ENCODE measurements at places on chromosomes 11 and 22. TPM values are rescaled to one million over a fixed set of nuclear protein-coding genes. Genes with fewer than 3 reads are reported as not detected.

DNA sequence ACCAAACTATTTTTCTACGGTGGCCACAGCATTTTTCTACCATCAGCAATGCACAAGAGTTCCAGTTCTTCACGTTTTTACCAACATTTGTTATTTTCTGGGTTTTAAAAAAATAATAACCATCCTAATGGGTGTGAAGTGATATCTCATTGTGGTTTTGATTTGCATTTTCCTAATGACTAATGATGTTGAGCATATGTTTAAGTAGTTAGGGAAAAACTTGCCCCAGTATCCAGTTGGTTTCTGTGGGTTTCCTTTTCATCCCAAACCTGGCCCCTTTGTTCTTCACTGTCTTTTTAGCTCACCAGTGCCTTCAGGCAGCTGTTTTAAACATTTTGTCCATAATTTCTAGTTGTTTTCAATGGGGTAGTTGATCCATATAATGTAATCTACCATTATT, 14.7 kb upstream of the PTS start:
- DNase-seq = no peak

DNA sequence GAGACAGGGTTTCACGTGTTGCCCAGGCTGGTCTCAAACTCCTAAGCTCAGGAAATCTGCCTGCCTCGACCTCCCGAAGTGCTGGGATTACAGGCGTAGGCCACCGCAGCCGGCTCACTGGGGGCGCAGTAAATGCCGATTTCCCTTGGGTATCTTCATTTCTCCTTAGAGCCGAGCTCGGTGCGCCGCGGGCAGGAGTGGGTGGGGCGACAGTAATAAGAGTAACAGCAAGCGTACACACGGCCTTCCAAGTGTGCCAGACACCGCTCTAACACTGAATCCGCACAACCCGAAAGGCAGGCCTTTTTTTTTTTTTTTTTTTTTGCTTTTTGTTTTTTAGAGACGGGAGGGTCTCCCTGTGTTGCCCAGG, 500 bp upstream of the ADSL start:
- peak; percentile 90 for DNase-seq

- DNase-seq = no peak
Observed at GRCh38 chr22:43477966-43478365, 66.2 kb downstream of the MPPED1 start.

DNA sequence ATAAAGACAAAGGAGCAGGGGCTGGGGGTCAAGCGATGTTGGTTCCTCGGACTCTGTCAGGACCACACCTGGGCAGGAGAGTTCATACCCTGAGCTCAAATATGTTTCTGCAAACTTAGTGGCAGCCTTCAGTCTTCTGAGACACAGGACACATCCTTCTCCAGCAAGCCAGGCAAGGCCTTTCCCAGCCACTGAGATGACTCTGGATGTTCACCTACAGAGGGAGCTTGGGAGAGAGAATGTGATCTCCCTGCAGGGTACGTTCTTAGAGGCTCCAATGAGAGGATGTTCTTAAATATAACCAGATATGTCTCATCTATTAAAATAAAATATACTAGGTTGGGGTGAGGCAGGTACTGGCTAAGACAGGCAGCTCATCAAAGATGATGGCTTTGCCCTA, 461.5 kb downstream of the OPCML start:
- no peak for DNase-seq

DNA sequence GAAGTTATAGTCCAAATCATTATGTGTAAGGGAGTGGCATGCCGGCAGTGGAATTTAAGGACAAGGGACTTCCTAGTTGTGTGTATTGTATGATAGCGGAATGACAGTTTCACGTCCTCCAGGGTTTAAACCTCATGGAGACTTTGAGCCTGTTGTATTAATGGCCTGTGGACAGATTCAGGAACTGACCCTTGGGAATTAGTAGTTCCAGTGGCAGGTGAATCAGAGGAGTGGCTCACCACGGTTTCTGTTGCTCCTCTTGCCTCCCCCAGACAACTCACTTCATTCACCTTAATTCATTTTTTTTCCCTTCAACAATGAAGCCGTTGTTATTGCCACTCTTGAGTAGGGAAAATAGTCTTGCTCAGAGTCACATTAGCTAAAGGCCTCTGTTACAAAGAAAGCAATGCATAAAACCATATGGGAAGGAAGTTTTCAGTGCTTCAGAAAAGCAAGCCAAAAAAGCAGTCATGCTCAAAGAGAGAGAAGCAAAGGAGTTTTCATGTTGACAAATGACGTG, 22.6 kb downstream of the AMOTL1 start:
- no peak for DNase-seq

OR4A47 gene
- total RNA-seq = not detected

DNA sequence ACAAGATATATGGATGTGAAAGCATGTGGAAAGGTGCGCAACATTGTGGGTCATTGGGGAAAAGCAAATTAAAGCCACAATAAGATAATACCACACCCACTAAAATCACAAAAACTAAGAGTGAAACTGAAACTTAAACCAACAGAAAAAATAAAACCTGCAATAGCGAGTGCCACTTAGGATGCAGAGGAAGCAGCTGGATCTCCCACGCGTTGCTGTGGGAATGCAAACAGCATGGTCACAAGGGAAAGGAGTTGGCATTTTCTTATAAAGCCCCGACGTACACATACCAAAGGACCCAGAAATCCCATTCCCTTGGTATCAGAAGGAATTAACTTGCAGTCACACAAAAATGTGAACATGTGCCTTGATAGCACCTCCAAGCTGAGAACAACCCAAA, 712.0 kb downstream of the TBC1D22A start:
- DNase-seq = no peak

SHANK3 gene
- 0.04 TPM for total RNA-seq

DNA sequence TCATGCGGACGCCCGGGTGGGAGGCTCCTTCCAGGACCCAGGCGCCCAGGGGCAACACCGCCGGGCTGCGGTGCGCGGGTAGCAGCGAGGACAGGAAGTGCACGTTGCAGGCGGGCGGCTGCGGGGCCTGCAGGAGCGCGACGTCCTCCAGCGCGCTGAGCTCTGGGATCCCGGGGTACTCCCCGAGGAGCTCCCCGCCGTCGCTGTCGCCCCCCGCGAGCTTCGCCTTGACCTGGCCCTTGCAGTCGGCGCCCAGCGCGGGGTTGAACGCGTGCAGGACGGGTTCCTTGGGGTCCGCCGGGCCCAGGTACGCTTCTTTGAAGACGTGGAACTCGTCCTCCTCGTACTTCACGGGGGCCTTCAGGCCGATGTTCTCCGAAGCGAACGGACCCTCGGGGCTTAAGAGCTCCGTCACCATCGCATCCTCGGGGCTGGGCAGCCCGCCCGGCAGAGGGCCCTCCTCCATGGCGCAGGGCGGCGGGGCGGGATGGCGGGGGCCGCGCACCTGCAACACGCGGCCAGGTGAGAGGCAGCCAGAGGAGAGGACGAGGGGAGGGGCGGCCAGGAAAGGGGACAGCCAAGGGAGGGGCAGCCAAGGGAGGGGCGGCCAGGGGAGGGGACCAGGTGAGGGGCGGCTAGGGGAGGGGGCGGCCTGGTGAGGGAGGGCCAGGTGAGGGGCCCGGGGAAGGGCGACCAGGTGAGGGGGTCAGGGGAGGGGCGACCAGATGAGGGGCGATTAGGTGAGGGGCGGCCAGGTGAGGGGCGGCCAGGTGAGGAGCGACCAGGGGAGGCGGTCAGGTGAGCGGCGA, 921 bp downstream of the TESMIN start:
- no peak for DNase-seq

POU2AF3 gene
- not detected for total RNA-seq

OR8K5 gene
- total RNA-seq = not detected

- DNase-seq = no peak
Observed at GRCh38 chr11:101907815-101908214, 7.0 kb upstream of the CEP126 start.

- DNase-seq = no peak
Observed at GRCh38 chr22:45836418-45837169, 140.4 kb downstream of the WNT7B start.

GRCh38 chr11:113877670-113878055, 2.3 kb upstream of the USP28 start:
- DNase-seq = no peak

- no peak for DNase-seq
Observed at GRCh38 chr11:126392633-126393013, 37.1 kb downstream of the ST3GAL4 start.

- no peak for DNase-seq
Observed at GRCh38 chr11:125494561-125494960, 1.5 kb downstream of the FEZ1 start.

ADM2 gene
- total RNA-seq = 1.4 TPM

- DNase-seq = no peak
Observed at GRCh38 chr11:61109671-61110070, 7.4 kb downstream of the CD5 start.

- DNase-seq = peak; percentile 65
Observed at GRCh38 chr22:37139762-37140161, 10.0 kb downstream of the IL2RB start.

GRCh38 chr11:121795174-121795573, 320.8 kb downstream of the BLID start:
- no peak for DNase-seq

DNA sequence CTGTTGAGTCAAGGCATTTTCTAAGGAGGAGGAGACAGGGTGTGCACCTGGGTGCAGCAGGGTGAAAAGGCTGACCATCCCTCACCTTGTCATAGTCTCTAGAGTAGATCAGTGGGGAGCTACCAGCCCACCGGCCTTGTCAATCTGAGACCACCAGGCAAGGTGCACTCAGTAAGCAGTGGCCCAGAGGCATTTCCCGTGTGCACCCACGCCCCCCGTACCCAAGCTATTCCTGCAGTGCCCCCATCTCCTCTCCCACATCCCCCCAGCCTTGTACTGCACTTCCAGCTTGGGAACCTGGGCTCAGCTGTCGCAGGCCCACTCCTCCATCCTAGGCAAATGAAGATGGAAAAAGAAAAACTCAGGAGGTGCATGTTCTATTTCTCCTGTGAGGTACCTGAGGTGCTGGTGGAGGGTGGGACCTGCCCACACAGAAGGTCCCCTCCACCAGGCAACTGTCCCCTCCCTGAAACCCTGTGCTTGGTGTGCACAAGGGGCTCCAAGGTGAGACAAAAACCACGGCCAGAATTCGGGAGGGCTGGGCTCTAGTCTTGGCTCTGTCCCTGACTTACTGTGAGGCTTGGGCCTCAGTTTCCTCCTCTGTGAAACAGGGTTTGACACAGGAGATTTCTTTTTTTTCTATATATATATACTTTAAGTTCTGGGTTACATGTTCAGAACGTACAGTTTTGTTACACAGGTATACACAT, 8.4 kb downstream of the P2RY2 start:
- no peak for DNase-seq

ATL3 gene
- 29.5 TPM for total RNA-seq

CRKL gene
- total RNA-seq = 58.4 TPM

DNA sequence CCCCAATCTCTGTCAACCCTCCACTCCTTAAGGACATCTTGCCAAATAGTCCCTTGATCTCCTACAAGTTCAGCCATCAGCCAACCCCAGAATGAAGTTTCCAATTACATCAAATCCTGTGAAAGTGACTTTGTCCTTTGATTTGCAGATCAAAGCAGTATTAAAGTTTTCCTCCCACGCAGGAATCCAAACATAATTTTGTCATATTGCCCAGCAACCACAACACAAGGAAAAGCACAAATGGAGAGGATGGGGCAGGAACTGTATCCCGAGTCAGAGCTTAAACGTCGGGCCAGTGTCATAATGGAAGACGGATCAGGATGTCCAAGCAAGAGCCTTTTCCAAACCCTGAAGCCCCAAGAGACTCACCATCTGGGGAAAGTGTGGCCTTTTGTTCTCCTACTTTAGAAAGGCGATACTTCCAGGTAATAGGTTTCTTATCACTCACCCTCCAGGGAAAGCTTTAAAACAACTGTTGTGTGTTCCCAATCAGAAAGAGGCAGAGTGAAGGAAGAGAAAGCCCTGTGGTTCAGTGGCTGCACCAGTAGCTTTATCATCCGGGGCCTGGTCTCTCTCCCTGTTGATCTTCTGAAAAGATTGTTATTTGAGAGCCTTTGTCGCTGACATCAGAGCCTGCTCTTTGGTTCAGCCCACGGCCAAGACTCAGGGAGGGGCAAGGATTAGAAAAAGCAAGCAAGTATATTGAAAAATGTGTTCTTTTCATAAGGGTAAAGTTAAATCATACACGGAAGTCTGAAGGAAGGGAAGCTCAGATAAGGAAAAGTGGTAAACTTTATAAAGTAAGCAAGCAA, 41.7 kb downstream of the EXPH5 start:
- no peak for DNase-seq

GRCh38 chr11:73263640-73264039, 8.5 kb upstream of the P2RY6 start:
- no peak for DNase-seq

- no peak for DNase-seq
Observed at GRCh38 chr11:64959498-64959897, 12.4 kb downstream of the MAJIN start.

DNA sequence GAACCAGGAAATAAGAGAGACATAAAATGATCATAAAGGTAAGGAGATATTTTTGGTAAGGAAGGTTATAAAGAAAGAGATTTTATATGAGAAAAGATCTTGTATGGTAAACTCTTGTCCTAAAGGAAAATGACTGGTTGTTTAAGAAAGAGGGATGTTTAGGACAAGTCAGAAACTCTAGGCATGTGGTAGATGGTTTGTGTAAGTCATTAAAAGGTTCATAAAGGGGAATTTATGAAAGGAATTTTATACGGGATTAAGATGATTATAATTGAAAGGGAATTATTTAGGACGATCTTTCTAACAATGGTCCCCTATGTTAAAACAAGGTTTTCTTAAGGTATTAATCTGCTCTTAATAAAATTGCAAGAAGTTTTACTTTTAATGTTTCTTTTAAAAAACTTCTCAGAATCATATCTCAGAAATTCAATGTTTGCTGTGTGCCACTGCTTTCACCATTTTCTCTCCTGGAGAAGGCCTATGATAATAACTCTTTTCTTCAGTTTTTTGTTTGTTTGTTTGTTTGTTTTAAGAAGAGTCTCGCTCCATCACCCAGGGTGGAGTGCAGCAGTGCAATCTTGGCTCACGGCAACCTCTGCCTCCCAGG, 13.8 kb upstream of the FBLN1 start:
- no peak for DNase-seq

GRCh38 chr11:17972987-17973386, 39.9 kb downstream of the SERGEF start:
- DNase-seq = peak; percentile 64

GRCh38 chr11:75560644-75561043, 1.4 kb upstream of the SERPINH1 start:
- no peak for DNase-seq

DNA sequence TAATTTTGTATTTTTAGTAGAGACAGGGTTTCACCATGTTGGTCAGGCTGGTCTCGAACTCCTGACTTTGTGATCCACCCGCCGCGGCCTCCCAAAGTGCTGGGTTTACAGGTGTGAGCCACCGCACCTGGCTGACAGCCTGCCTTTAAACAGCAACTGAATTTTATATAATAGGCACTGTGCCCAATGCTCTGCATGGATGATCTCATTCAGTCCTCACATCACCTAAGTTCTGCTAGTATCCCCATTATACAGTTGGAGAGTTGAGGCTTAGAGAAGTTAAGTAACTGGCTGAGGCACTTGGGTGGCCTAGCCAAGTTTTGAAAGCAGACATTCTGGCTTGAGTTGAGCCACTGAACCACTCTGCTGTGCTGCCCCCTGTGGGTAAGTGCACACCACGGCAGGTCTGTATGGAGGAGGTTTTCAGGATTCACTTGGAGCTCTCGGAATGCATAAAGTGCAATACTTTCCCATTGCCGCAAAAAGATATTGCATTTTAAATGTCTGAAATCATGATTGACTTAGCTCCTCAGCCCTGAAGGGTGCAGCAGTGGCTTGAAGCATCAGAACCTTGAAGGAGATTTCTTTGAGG, 112.4 kb downstream of the LDLRAD3 start:
- peak; percentile 77 for DNase-seq

GRCh38 chr11:69696749-69697468, 6.9 kb downstream of the FGF19 start:
- DNase-seq = no peak

MS4A5 gene
- total RNA-seq = not detected

Data from Karpas-422 (cell line).